ENCODE measurements at places on chromosomes 1 and 21. TPM values are rescaled to one million over a fixed set of nuclear protein-coding genes. Genes with fewer than 3 reads are reported as not detected.
A peak's percentile ranks its signal among the peaks of the same experiment; 100 is the strongest.

GRCh38 chr1:98314601-98315000 lies 346.9 kb upstream of the SNX7 start:
- H3K4me3 ChIP-seq, result no peak overlapping the region
- no peaks in the 10 kb centered on the region for H3K27me3 ChIP-seq
- H3K4me1 ChIP-seq, result peaks cover 21% of the 10 kb centered on the region
- no peak overlapping the region for H3K27ac ChIP-seq

GRCh38 chr1:61301824-61302657 lies 219.7 kb downstream of the NFIA start:
- no peak overlapping the region for H3K4me3 ChIP-seq
- H3K36me3 ChIP-seq, result no peaks in the 10 kb centered on the region
- peaks cover 64% of the 10 kb centered on the region for H3K4me1 ChIP-seq
- DNase-seq, result no peak

DNA sequence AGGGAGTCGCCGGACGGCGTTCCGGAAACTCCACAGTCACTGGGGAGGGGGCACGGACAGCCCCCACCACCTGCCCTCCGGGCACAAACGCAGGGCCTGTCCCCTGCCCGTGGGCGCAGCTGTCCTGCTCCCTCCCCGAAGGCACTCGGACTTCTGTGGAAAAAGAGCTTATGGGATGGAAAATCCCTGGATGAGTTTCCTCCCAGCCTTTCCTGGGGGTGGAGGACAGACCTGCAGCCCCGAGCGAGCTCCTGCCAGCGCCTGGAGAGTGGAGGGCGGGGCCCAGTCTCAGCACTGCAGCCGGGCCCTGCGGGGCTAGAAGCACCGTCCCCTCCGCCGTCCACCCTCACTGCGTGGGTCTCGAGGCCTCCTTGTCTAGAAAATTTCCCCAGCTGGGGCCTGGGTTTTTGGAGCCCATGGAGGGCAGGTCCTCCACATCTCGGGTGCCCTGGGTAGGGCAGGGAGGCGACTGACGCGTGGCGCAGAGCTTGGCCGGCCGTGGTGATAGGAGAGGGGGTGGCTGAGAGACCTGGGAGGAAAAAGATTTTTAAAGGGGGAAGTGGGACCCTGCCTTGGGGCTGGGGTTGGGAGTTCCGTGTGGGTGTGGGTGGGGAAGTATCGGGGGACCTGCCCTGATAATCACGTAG lies 6.4 kb upstream of the COL6A1 start:
- peak overlapping the region; percentile 98 for H3K27ac ChIP-seq
- no peaks in the 10 kb centered on the region for H3K36me3 ChIP-seq

GRCh38 chr1:55669293-55669692 lies 454.1 kb upstream of the USP24 start:
- no peak overlapping the region for H3K4me3 ChIP-seq
- peaks cover 28% of the 10 kb centered on the region for H3K4me1 ChIP-seq
- H3K27me3 ChIP-seq, result no peaks in the 10 kb centered on the region
- peak; percentile 9 for DNase-seq
- no peaks in the 10 kb centered on the region for H3K36me3 ChIP-seq

DNA sequence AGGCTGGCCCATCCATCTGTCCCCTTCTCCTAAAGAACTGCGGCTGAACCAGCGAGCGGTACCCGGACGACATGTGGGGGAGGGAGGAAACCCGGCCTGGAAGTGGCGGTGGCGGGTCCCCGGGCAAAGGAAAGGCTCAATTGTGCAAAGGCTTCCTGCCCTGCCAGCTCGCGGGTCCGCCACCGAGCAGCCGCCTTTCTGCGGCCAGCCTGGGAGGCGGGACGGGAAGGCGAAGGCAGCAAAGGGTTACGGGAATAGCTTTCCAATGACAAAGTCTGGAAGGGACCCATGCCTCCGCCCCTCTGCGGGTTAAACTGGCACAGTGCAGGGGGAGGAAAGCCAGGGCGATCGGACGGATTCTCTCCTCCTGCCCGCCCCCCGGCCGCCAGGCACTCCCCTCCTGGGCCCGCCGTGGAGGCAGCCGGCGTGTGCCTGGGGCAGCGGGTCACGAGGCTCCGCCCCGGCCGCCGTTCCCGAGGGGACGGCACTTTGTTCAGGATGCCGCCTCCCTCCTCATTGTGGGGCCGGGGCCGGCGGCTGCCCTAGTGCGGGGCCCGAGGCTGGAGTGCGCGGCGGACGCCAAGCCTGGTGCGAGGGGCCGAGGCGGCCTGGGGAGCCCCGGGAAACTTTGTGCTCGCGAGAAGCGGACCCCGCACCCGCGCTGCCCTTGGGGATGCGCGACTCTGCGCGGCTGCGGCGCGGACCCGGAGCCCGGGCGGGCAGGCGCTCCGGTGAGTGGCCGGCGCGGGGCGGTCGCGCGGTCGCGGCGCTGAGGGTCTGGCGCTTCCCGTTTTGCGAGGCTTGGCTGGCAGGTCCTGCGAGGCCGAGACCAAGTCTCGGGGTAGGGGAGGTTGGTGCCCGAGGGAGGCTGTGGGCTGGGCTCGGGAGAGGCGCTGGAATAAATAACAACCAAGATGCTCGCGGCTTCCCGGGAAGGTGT lies at the start of gene NAV1:
TSS of gene NAV1 (plus strand) at position 516 of the 940 bp plus-strand sequence. CDS start 83,758 bp downstream, outside the sequence.
- peaks cover 82% of the 10 kb centered on the region for H3K4me1 ChIP-seq
- H3K36me3 ChIP-seq, result no peaks in the 10 kb centered on the region
- peak within 1 kb of the TSS; percentile 87 for H3K4me3 ChIP-seq
- DNase-seq, result peak; percentile 67
- no peaks in the 10 kb centered on the region for H3K27me3 ChIP-seq
- peak within 1 kb of the TSS; percentile 93 for H3K27ac ChIP-seq

GRCh38 chr1:13893409-13893821 lies 193.4 kb downstream of the PRDM2 start:
- H3K4me1 ChIP-seq, result peaks cover 15% of the 10 kb centered on the region
- peak overlapping the region; percentile 72 for H3K4me3 ChIP-seq
- H3K27ac ChIP-seq, result no peak overlapping the region
- no peak for DNase-seq
- no peaks in the 10 kb centered on the region for H3K27me3 ChIP-seq

DNA sequence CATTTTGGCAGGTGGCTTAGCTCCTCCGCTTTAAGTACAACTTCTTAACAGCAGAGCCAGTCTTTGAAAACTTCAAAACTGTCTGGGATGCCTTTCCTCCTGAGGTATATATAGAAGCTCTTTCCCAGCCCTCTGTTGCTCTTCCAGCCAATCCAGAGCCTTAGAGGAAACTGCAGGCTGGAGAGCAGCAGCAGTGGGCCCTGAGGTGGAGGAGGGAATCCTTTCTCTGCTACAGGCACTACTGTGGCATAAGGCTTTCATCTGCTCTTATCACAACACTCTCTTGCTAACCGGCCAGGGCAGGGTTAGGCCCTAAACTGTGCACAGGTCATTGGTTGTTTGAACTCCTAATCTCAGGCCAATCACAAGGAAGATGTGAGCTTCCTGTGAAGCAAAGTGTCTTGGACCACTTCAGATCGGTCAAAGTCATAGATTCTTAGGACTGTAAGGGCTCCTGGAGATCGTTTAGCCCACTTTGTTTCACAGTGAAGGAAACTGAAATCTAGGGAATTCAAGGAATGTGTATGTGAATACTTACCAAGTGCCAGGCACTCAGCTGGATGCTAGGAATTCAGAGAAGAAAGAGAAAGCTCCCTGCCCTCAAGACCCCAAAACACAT lies at the start of gene RGS5:
TSS of gene RGS5 (minus strand) at position 84 of the 619 bp plus-strand sequence. CDS start at position 3, 81 bp downstream.
- peak within 1 kb of the TSS; percentile 81 for H3K27ac ChIP-seq
- H3K36me3 ChIP-seq, result no peaks in the 10 kb centered on the region
- no peak for DNase-seq

DNA sequence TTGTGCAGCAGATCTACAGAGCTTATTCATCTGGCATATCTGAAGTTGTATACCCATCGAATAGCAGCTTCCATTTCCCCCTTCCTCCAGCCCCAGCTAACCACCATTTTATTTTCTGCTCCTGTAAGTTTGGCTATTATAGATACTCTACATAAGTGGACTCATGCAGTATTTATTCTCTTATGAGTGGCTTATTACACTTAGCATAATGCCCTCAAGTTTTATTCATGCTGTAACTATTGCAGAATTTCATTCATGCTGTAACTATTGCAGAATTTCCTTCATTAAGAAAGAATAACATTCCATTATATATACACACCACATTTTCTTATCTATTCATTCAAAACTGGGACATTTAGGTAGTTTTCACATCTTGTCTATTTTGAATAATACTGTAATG lies 30.5 kb upstream of the IFI16 start:
- no peak overlapping the region for H3K4me3 ChIP-seq
- no peaks in the 10 kb centered on the region for H3K27me3 ChIP-seq
- H3K36me3 ChIP-seq, result no peaks in the 10 kb centered on the region
- no peak for DNase-seq
- no peaks in the 10 kb centered on the region for H3K4me1 ChIP-seq
- H3K27ac ChIP-seq, result no peak overlapping the region

DNA sequence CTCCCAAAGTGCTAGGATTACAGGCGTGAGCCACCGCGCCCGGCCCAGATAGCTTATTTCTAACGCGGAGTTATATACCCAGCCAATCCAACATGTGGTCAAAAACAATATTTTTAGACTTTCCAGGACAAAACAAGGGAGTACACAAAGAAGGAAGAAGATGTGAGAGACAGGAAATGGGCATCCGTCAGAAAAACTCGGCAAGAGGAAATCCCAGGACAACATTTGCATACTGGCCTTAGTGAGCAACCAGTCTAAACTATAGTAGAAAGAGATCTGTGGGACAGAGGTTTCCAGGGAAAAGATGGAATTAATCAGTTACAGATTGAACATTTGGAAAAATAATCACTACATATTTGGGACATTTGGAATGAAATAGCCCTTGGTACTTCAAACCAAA lies 11.4 kb downstream of the ARMH1 start:
- H3K27me3 ChIP-seq, result no peaks in the 10 kb centered on the region
- H3K4me1 ChIP-seq, result no peaks in the 10 kb centered on the region
- no peak overlapping the region for H3K27ac ChIP-seq
- no peaks in the 10 kb centered on the region for H3K36me3 ChIP-seq

DNA sequence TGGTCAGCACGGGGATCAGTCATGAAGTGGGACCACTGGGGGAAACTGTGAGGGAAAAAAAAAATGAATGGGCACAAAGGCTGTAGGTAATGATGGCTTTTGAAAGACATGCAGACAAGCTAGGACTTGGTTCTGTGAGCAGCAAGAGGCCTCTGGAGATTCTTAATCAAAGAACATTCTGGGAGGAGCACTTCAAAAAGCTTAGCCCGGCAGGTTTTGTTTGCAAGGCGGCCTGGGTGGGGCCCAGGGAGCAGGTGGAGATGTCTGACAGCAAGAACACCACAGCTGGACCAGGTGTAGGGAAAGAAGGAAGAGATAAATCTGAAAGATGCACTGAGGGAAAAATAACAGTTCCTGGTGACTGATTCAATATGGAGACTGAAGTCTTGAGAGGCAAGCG lies 6.0 kb downstream of the TEX35 start:
- no peak for DNase-seq
- H3K4me3 ChIP-seq, result no peak overlapping the region
- H3K27ac ChIP-seq, result no peak overlapping the region
- no peaks in the 10 kb centered on the region for H3K36me3 ChIP-seq
- H3K4me1 ChIP-seq, result no peaks in the 10 kb centered on the region

- no peaks in the 10 kb centered on the region for H3K27me3 ChIP-seq
- no peak overlapping the region for H3K4me3 ChIP-seq
- no peaks in the 10 kb centered on the region for H3K36me3 ChIP-seq
- no peak overlapping the region for H3K27ac ChIP-seq
Observed at GRCh38 chr21:42478504-42478903, 17.5 kb downstream of the RSPH1 start.

The AIRE gene
- not detected for total RNA-seq

The B3GALT2 gene
- total RNA-seq, result 0.21 TPM

Data from thoracic aorta (tissue), 2 donors.